ENCODE measurements at places on chromosomes 3 and 15.

- DNase-seq = no peak
These were observed 61.3 kb downstream of the UACA start for GRCh38 chr15:70701891-70702568.

GRCh38 chr3:177578488-177578887 lies 381.2 kb upstream of the TBL1XR1 start:
- no peak for DNase-seq

GRCh38 chr15:40053831-40054604 lies 15.0 kb upstream of the SRP14 start:
- DNase-seq = no peak

DNA sequence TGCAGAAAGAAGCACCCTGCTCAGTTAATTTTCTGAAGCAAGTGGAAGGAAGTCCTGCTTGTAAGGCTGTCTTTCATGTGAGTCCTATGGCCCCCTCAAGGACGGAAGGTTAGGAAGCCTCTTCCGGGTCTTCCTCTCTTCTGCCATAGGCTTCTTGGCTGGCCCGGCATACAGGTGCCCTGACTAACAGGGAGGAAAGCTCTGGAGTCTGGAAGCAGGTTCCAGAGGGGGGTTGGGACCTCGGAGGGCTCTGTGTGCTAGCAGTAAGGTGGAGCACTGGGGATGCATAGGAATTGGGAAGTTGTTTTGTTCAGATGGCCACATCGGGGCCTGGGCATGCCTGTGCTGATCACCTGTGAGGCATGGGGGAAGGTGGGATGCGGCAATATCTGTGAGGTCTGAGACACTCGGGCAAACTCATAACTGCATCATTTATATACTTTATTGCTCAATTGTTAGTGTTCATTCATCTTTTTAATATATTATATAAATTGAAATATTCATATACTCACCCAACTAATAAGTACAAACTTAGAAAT lies 49.6 kb downstream of the TRAK1 start:
- no peak for DNase-seq

GRCh38 chr3:15327941-15328340 lies 4.4 kb downstream of the SH3BP5 start:
- no peak for DNase-seq

- no peak for DNase-seq
These were observed 469.6 kb upstream of the PPP2R3A start for GRCh38 chr3:135495891-135496290.

DNA sequence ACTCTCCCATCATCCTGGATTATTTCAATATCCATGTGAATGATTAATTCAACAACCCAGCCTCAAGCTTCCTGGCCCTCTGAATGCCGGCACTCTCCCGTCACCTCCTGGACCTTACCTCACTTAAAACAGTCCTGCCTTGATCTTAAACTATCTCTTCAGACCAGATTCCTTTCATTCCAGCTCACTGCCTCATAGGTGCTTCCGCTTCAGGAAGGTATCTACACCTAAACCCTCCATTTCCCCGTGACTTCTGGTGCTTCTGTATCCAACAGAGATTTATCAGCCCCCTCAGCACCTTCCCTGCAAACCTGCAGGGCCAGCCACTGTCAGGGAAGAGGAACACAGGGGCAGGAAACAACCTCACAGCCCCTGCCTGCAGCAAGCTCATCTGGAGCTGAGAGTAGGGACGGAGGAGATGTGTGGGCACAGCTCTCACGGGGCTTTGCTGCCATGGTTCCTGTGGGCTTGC lies 98.9 kb upstream of the TJP1 start:
- no peak for DNase-seq

DNA sequence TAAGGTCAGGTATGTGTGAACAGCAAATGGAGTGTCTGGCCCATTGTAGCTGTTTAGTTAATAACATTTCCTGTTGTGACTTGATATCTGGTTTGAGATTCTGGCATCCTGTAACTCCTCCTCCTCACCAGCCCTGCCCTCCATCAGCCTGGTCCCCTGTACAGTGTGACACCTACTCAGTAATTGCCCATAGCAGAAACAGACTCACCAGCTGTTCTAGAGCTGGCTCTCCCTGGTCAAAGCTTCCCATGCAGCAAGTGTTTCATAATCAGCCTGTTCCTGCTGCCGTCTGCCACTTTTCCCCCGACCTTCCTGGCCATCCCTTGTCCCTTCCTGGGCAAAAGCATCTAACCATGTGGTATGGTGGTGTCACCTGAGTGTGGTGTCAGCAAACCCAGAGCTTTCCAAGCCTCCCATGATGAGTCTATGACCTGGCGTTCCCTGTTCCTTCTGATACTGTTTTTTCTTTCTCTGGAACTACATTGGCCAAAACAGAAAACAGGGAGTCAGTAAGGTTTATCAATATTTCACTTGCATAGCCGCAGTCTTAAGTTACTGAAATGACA lies 55.4 kb downstream of the B3GALNT1 start:
- DNase-seq = no peak

DNA sequence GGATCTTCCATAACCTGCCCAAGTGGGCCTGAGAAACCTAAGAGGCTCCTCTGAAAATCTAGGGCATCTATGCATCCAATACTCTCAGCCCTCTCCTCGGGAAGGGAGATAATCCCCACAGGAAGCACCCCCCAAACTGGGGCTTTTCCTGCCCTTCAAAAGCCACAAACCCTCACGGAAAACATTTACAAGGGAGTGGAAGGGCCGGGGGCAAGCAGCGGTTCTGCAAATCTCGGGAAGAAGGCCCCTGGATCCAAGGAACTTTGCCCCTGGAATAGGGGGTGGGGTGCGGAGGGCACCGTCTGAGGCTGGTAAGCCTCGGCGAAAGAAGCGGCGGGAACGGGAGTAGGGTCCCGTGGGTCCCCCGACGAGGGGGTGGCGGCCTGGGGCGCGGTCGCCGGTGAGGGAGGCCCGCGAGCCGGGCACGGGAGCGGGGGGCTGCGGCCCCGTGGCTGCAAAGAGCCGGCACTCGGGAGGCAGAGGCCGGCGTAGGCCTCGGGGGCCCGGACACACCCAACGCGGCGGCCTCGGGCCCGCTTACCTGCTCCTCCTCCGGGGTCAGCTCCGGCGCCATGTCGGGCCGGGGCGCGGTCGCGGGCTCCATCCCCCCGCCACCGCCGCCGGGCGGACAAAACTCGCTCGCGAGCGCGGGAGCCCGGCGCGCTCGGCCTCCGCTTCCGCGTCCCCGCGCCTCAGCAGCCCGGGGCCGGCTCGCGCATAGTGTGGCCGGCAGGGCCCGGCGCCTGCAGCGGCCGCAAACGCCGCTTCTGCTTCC lies 755 bp downstream of the PTPN9 start:
- DNase-seq = no peak

GRCh38 chr15:27258287-27258686 lies 287.3 kb downstream of the GABRG3 start:
- DNase-seq = no peak

DNA sequence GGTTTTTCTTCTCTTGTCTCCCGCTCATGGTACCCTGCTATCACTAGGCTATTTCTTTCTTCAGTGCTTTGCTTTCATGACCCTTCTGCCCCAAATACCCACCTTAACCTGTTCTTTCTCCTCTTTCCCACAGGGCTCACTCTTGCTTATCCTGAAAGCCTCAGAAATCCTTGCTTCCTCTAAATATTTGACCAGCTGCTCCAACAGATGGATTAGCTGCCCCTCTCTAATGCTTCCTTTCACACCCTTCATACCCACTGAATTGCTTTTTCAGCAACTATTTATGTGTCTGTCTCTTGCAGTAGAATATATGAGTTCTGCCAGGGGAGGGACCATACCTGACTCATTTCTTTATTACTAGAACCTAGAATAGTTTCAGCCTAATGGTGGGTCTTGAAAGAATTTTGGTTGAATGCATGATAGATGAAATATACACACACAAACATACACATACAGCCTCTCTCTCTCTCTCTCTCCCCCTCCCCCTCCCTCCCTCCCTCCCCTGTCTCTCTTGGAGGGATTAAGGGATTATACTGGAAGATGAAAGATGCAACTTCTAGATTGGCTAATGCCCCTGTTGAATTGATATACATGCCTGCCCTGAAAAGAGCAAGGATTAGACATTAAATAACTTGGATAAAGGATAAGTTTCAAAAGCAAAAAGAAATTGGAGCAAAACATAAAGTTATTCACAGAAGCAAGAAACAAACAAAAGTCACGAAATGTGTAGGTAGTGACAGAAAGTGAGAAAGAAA lies 95.0 kb upstream of the GADL1 start:
- no peak for DNase-seq

DNA sequence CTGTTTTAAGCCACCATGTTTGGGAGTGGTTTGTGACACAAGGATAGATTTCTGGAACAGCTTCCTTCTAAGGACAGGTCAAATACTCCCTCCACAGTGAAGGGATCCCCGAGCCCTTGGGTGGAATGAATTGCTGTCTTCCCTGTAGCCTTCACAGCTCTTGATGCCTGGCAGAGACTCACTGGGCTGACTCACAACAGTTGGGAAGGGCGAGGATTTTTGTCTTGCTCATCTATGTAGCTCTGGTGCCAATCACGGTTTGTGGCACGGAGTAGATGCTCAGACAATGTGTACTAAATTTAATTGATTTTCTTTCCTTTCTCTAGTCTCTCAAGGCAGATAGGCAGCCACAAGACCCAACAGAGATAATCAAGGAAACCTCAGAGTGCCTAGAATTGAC lies 27.0 kb downstream of the CRYGS start:
- no peak for DNase-seq

- no peak for DNase-seq
These were observed 137.7 kb upstream of the TMEM108 start for GRCh38 chr3:132900481-132900880.

DNA sequence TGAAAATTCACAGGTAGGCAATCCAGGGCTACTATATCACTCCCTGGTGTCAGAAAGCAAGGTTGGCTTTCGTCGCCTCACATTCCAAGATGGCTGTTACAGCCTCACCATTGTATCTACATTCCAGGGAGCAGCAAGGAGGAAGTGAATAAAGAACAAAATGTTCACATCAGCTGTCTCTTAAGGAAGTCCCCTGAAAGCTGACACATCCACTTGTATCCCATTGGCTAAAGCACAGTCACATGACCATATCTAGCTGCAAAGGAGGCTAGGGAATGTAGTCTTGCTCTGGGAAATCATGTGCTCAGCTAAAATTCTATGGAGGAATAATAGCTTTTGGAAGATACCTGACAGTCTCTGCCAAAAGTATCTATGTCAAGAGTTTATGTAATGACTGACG lies 12.8 kb upstream of the GATA2 start:
- no peak for DNase-seq

DNA sequence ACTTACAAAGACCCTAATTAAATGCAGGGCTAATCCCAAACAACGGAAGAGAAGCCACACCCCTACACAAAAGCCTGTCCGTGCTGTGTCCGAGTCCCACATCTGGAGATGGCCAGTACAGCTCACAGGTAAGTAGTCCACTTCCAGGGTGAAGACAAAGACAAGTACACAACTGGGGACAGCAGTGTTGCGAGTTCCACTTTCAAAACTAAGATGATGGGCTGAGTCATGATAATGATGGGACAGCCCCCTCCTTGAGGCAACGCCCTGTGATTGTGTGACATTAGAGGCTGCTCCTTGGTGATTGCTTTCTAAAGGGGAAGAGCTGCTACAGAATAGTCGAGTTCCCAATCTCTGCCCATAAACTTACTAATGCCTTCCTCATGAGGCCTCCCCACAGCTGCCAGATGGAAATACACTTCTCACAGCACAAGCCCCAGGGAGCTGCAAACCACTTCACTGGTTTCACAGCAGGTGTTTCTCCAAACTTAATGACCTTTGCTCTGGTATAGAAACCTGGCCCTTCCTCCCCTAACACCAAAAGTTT lies 27.6 kb downstream of the RFT1 start:
- DNase-seq = no peak

DNA sequence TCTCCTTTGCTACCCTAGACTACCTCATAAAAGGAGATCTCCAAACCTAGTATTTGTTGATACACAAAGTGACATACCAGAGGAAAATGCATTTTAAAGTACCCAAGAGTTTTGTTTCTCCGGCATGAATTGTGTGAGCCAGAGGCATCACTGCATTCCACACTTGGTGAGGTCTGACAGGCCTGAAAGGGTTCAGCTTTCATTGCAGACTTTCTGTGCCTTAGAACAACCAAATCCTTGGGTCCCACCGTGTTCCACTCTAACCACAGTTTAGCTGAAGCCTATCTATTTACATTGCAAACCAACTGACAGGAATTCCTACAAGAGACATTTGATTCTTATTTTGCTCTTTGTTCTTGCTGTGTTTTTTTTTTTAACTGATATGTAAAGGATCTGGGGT lies 21.0 kb upstream of the EID1 start:
- no peak for DNase-seq

DNA sequence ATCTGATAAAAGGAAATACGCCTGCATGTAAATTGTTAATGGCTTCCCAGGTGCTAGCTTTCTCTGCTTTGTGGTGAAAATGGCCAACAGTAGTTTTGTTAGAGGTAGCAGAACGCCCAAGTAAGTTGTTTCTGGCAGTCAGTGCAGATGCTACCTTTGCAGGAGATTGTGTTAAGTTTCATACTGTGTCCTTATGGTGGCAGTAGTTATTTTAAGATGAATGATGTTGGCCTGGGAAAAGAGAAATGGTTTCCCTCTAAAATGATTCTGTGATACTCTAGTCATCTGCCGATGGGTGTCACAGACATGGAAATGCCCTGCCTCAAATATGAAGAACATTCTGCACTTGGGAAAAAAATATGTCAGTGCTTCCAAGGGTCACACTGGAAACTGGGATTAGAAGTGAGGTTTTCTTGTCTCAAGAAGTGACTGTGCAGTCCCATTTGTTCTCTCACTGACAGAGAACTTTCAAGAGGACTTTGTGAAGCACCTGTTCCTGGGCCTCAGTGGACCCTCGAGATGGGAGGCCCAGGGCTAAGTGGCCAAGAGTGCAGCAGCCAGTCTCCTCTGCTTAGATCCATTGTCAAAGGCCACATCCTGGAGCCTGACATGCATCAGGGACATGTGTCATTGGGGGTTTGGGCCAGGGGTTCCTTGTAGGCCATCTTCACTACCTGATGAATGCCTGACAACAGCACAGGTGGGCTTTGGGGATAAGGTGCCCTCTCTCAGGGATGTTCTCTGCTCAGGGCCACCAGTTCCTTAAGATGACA lies 393.3 kb downstream of the CACNA2D3 start:
- no peak for DNase-seq

DNA sequence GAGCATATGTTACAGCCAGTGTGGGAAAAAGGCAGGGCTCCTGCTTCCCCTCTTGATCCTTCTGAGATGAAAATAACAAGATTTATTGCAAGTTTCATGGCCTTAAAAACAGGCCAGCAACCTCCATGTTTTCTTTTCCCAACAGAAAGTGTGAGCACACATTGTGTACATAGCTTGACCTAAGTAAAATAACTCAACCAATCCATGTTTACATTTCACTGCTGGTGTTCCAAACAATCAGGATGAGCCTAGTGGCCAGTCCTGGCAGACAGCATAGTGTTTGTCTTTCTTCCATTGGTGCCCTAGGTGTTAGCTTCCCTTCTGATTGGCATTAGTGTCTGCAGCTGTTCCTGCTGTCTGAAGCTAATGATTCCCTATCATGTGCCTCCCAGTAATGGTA lies 847.7 kb downstream of the EPHA3 start:
- DNase-seq = no peak

All from CD8-positive, alpha-beta T cell (primary cell).